Activated CD4-positive, alpha-beta T cell treated with anti-CD3 and anti-CD28 coated beads for 24 hours (primary cell): ENCODE measurements at places on chromosomes 1 and 21.

GRCh38 chr1:86825319-86825718 is 88.6 kb downstream of the SELENOF start:
- no peak for DNase-seq

- no peak for DNase-seq
Observed at GRCh38 chr1:7993593-7994479, 32.3 kb downstream of the ERRFI1 start.

DNA sequence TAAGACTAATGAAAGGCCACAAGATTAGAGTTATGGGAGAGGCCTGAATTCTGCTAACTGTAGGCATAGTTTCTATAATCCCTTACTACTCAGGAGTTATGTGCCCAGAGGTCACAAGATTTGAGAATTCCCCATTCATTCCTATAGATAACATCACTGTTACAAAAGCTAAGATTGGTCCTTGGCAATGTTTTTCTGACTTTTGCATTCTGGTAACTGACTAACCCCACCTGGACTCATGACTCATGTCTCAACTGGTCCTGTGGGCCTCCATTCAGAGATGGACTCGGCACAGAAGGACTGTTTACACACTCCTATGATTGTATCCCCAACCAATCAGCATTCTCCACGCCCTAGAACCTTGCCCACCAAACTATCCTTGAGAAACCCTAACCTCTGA is 249.0 kb upstream of the ZP4 start:
- DNase-seq = no peak

GRCh38 chr1:230747127-230747730 is at the start of gene CAPN9:
Gene CAPN9, plus strand, starts transcription at chr1:230747388. Its CDS starts 109 bp downstream, at chr1:230747497.
- DNase-seq = no peak

DNA sequence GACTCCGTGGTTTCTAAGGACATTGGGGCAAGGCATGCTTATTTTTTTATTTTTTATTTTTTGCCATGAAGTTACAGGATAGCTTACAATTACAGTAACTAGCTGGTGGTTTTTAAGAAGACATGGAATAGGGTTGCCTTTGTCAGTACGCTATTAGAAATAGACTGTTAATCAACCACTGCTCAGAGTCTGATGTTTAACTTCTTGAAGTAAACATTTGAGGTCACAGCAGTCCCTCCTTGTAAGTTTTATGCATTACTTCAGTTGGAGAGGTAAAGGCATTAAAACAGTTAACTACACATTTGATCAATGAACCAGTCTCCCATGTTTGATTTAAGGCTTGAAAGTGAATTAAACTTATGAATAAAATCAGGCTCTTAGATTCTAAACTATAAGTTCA is 19.3 kb upstream of the SHCBP1L start:
- DNase-seq = no peak

DNA sequence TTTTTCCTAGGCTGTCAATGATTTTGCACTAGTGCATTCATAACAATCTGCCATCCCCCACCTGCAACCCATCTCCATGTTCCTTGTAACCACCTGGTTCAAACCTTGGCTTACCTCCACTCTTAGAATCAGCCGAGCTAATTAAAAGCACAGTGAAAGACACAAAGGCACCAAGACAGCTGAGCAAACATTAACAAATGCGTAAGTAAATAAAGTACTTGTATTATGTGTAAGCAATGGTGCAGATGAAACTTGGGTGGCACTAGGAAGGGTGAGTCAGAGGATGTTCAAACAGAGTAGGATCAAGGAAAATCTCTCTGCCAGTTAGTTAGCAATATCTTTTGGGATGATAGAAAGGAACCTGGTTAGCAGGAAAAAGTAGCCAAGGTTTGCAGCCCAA is 5.1 kb upstream of the FOXJ3 start:
- DNase-seq = no peak

DNA sequence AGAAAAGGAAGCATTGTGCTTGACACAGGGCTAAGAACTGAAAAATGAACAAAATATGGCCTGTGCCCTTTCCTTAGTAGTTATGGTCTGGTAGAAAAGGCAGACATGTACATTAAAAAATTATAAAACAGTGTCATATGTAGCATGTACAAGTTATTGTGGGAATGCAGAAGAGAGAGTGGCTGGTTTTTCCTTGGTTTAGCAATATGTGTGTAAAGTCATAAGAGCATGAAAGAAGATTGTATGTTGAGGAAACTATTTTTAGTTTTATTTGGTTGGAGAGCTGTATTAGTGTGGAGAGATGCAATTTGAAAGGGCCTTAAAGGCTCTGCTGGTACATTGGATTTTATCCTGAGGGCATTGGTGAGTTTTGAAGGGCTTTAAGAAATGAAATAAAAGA is 145.8 kb downstream of the PDE4B start:
- no peak for DNase-seq

GRCh38 chr1:31383967-31384366 is 11.1 kb upstream of the FABP3 start:
- DNase-seq = no peak

GRCh38 chr1:178689769-178690168 is 35.3 kb upstream of the RALGPS2 start:
- no peak for DNase-seq

GRCh38 chr21:38839328-38840286 is 33.9 kb downstream of the ETS2 start:
- no peak for DNase-seq

DNA sequence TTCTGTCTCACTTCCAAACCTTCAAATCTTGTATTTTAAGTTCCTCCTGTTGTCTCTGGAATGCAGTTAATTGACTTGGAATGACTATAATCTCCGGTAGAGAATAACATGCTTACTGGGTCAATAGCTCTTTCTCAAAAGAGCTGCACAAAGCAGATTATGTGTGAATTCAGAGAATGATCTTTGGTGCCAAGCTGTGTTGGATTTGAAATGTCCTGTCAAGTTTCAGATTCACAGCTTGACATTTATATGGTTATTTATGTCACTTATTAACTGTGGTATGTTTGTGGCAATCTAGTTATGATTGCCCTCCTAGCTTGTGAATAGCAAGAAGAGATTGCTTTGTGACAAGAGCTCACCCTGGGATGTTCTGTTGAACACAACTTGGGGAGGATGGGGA is 128.3 kb upstream of the KCNE2 start:
- DNase-seq = no peak

GRCh38 chr1:202162418-202163280 is 2.2 kb upstream of the PTPN7 start:
- DNase-seq = no peak

GRCh38 chr1:184181044-184181443 is 129.5 kb downstream of the TSEN15 start:
- DNase-seq = no peak

GRCh38 chr1:4019606-4020331 is 119.7 kb upstream of the C1orf174 start:
- no peak for DNase-seq

DNA sequence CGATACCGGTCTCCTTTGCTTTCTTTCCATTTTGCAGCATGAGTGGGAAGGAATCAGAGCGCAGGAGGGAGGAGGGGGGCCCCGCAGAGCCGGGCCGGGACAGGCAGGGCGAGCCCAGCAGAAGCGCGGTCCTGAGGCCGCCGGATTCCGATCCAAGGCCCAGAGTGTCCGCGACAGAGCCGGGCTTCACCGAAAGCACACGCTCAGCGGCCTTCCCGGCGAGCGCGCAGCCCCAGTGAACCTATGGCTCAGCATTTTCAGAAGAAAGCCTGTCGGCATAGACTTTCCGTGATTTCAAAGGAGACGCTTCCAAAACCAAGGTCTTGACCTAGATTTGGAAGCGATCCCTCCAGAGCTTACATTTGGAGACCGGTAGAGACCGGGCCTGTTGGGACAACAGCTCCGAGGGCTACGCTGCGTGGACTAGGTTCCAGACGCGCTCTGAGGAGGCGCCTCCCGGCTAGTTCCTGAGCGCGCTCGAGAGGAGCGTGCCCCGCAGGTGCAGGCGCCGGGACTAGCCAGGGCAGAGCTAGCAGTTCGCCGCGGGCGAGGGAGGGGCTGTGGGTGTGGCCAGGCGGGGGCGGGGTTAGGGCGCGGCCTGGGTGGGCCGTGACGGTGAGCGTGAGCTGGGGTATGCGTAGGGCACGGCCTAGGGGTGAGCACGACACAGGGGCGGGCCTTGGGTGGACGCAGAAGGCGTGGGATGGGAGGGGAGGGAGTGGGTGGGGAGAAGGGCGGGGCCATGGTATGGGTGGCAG is 27.8 kb upstream of the PRSS38 start:
- DNase-seq = peak; percentile 83

- no peak for DNase-seq
Observed at GRCh38 chr1:179310721-179311120, 17.1 kb downstream of the SOAT1 start.

GRCh38 chr1:104073463-104073902 is 323.8 kb downstream of the AMY1C start:
- no peak for DNase-seq

- no peak for DNase-seq
Observed at GRCh38 chr1:195909061-195909460, 699.2 kb downstream of the KCNT2 start.

GRCh38 chr1:171911506-171911905 is 70.2 kb downstream of the DNM3 start:
- DNase-seq = no peak

DNA sequence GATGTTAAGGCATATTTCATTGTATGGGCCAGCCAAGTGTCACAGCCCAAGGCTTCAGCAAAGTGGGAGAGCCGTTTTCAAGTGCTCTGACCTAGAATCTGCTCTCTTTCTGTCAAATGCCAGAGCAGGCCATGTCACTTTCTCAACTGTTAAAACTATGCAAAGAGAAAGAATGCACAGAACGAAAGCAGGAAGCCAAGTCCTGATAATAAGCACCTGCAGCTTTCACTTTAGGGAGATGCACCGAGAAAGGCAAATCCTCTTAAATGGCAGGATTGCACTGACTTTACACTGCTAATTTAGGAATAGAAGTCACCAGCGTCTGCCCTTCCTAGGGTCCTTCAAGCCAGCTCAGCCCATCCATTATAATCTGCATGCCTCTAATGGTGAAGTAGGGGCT is 49.2 kb upstream of the NTPCR start:
- DNase-seq = no peak

- no peak for DNase-seq
Observed at GRCh38 chr1:210376836-210377372, 48.2 kb downstream of the HHAT start.
